Airway epithelial cell (primary cell): ENCODE measurements at places on chromosomes 4 and X. TPM values are rescaled to one million over a fixed set of nuclear protein-coding genes. Genes with fewer than 3 reads are reported as not detected.

FOXR2 gene
- total RNA-seq, result not detected in 2 replicates

TBX22 gene
- total RNA-seq, result not detected in 2 replicates

KLB gene
- total RNA-seq, result 0.07 TPM in 1 of 2 replicates, not detected in the other

CSAG3 gene
- total RNA-seq, result not detected in 2 replicates

SLC10A4 gene
- total RNA-seq, result not detected in 2 replicates

SORCS2 gene
- 0.93 and 2.3 TPM in 2 replicates for total RNA-seq

SULT1E1 gene
- total RNA-seq, result 0.51 and 2.8 TPM in 2 replicates

MAGED4 gene
- total RNA-seq, result 3.1 and 6.6 TPM in 2 replicates

PASD1 gene
- not detected in 2 replicates for total RNA-seq
